Stomach (tissue), 19 donors: ENCODE measurements at places on chromosomes 3 and 15.

GRCh38 chr3:4938281-4938982 lies 40.8 kb upstream of the BHLHE40 start:
- no peak overlapping the region for H3K27ac ChIP-seq
- H3K27me3 ChIP-seq: no peaks in the 10 kb centered on the region
- DNase-seq: no peak
- H3K36me3 ChIP-seq: no peaks in the 10 kb centered on the region

DNA sequence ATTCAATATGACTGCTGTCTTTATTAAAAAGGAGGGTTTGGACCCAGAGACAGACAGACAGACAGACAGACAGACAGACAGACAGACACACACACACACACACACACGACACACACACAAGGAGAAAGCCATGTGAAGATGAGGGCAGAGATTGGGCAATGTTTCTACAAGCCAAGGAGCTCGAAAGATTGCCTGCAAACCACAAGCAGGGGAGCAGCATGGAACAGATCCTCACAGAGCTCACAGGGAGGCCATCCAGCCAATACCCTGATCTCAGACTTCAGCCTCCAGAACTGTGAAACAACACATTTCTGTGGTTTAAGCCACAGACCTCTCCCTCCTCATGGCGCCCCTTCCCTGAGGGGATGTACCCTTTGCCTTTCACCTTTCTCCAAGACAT lies 35.8 kb upstream of the ABHD2 start:
- H3K36me3 ChIP-seq: no peaks in the 10 kb centered on the region
- no peak overlapping the region for H3K4me3 ChIP-seq
- H3K27me3 ChIP-seq: no peaks in the 10 kb centered on the region
- H3K27ac ChIP-seq: peak overlapping the region; percentile 71
- no peak for DNase-seq

GRCh38 chr3:45640091-45640507 lies 45.5 kb downstream of the LIMD1 start:
- no peaks in the 10 kb centered on the region for H3K27me3 ChIP-seq
- H3K4me3 ChIP-seq: no peak overlapping the region
- DNase-seq: no peak
- peaks cover 18% of the 10 kb centered on the region for H3K36me3 ChIP-seq
- peaks cover 55% of the 10 kb centered on the region for H3K4me1 ChIP-seq

DNA sequence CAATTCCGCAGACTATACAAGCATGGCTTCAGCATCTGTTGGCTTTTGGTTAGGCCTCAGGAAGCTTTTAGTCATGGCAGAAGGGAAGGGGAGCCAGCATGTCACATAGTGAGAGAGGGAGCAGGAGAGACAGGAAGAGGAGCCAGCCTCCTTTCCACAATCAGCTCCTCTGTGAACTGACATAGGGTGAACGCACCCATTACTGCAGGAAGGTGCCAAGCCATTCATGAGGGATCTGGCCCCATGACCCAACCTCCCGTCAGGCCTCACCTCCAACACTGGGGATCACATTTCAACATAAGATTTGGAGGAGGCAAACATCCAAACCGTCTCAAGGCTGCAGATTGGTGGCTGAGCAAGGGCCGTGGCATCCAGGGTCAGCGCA lies 106.3 kb downstream of the LRRK1 start:
- peaks cover 5% of the 10 kb centered on the region for H3K4me1 ChIP-seq
- peaks cover 72% of the 10 kb centered on the region for H3K36me3 ChIP-seq
- no peak for DNase-seq
- H3K27me3 ChIP-seq: no peaks in the 10 kb centered on the region
- H3K27ac ChIP-seq: no peak overlapping the region

DNA sequence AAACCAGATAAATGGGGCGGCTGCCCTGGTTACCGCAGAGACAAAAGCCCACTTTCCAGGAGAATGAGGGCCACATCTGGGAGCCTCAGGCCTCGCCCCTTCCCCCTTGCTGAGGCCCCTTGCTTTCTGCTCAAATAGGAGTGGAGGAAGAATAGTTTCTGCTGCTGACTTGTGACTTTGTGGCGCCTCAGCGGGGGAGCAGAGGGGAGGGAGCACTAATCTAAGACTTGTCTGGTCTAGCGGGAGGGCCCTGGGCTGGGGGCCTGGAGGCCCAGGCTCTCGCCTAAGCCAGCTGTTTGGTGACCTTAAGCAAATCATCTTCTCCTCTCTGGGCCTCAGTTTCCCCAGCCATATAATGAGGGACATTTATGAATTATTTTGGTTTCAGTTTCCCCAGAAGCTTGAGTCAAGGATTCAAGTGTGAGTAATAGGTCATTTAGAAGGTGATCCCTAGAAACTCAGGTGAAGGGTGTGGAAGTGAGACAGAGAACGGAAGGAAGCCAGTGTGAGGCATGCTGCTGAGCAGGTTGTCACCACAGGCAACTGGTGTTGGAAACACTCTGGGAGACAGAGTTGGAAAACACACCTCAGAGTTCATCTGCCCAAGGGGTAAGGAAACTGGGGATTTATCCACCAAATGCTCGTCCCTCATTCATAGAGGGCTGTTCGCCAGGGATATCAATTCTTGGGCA lies 25.9 kb upstream of the SMAD3 start:
- H3K4me1 ChIP-seq: peaks cover 15% of the 10 kb centered on the region
- H3K4me3 ChIP-seq: no peak overlapping the region
- H3K27ac ChIP-seq: no peak overlapping the region
- peak; percentile 82 for DNase-seq
- no peaks in the 10 kb centered on the region for H3K27me3 ChIP-seq
- H3K36me3 ChIP-seq: no peaks in the 10 kb centered on the region

DNA sequence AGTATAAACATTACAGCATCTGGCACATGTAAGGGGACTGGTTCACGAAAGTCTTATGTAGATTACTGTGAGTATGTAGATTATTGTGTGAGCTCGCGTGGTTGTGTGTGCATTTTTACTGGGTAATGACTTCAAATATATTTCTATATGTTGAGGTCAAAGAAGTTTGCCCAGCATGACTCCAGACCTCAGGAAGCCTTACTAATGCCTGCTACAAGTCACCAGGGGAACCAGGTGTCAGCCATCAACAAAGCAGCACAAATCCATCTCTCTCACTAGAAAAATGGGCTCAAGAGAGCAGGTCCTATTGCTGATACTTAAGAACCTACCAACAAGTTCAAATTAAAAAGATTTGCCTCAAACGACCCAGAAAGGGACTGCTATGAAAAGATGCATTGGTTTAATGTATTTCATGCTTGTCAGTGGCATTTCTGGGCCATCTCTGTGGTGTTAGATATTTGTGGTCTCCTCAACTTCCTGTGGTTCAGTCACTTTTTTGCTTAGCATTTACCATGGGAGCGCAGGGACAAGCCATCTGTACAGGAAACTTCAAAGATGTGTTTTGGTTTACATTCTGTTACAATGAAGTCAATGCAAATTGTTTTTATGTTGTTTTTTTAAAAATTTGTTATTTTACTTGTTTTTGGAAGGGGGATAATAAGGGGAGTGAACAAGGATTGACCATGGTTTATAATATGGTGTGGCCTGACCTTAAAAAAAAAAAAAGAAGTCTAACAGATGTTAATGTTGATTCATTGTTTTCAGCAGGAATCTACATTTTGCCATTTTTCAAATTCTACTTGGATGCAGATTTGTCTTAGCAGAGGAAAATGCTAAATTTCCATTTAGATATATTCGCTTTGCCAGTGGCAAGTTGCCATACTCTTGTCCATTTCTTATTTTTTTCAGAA lies 172.1 kb upstream of the ADAMTS9 start:
- DNase-seq: peak; percentile 32
- no peak overlapping the region for H3K27ac ChIP-seq
- no peaks in the 10 kb centered on the region for H3K27me3 ChIP-seq

- H3K27me3 ChIP-seq: no peaks in the 10 kb centered on the region
- no peak overlapping the region for H3K4me3 ChIP-seq
These were observed 23.9 kb downstream of the ALDH1L1 start for GRCh38 chr3:126156468-126156867.

DNA sequence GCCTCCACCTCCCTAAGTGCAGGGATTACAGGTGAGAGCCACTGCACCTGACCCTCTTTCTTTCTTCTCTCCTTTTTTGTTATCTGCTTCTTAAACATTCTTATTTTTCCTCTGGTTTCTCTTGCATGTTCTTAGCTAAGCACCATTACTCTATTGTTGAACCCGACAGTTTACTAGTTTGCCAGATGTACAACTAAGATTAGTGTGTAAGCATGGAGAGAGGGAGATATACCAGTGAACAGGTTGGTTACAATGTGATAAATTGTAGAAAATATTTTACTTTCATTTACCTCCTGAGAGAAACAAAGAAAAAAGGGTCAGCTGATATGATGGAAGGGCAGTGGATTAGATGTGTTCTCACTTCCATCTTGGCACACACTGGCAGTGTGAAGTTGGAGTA lies 4.9 kb downstream of the HAUS2 start:
- H3K36me3 ChIP-seq: peaks cover 5% of the 10 kb centered on the region
- no peaks in the 10 kb centered on the region for H3K27me3 ChIP-seq
- peaks cover 23% of the 10 kb centered on the region for H3K4me1 ChIP-seq
- no peak overlapping the region for H3K27ac ChIP-seq

- peaks cover 8% of the 10 kb centered on the region for H3K4me1 ChIP-seq
- peaks cover 57% of the 10 kb centered on the region for H3K36me3 ChIP-seq
These were observed 8.8 kb downstream of the RPL32 start for GRCh38 chr3:12832350-12833221.
